ENCODE measurements at places on chromosomes 11 and 22. TPM values are rescaled to one million over a fixed set of nuclear protein-coding genes. Genes with fewer than 3 reads are reported as not detected.
A peak's percentile ranks its signal among the peaks of the same experiment; 100 is the strongest.

GRCh38 chr11:21364866-21365624 lies 695.7 kb downstream of the NELL1 start:
- DNase-seq = no peak

The TEX54 gene
- not detected for total RNA-seq

The POU2F3 gene
- total RNA-seq = not detected

DNA sequence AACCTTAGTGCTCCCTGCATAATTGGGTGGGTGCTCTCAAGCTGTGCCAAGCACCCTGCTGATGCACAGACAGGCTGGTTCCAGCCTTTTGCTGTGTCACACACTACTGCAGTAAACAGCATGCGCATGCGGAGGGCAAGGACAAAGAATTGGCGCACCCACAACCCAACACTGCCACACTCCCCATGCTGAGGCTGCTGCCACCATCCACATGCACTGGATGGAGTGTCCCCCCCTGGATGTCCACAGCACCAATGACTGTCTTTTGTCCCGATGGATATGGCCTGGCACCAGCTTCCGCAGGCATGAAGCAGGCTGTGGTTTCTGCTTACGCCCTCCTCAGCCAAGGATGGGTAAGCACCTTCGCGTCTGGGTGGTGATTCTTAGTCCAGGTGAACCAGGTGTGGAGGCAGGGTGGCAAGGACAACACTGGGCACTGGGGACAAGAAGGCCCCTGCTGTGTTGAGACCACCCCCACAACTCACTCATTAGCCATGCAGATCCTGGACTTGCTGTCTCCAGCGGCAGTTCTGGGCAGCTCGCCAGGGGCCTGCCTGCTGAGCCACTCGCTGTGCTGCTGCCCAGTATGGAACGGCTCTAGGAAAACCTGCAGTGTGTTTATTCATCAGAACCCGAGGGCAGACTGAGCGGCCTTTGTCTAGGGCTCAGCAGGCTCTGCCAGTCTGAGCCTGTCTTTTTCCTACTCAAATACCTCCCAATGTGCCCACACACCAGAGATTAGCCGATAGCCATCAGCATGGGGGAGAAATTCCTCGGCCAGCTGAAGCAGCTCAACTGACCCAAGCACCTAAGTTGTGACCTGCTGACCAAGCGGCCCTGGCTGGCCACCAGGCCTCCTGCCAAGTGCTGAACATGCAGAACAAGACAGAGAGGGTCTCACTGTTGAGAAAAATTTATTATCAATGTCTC lies 8.2 kb upstream of the NAP1L4 start:
- DNase-seq = no peak

The CALCB gene
- not detected for total RNA-seq

- DNase-seq = peak; percentile 26
These were observed 20.0 kb downstream of the GUCY1A2 start for GRCh38 chr11:106998116-106998915.

The MMP8 gene
- not detected for total RNA-seq

The SHISA8 gene
- not detected for total RNA-seq

DNA sequence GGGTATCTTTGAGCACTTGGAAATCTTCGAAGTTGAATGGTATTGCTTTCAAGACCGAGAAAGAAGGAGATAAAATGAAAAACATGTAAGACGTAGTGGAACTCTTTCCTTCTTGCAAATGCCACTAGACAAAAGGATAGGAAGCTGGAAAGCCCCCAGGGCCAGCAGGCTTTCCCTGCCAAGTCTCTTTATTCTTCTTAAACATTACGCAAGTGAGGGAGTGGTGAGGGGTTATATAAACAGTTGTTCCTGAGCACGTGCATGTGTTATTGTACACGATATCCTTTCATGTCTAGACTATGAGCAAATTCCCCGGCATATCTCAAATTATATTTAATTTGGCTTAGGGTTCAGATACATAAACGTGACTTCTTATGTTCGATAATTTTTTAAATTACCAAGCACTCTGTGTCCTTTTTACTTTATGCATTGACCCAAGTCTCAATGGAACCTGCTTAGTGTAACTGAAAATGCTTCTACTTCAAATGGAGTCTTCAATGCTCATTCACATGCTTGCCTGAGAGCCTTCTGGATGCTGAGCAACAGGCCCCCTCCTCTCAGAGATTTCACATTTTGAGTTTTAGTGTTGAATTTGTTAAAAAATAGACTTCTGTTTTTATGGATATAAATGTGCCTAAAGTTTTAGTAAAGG lies 59.0 kb downstream of the PPP2R1B start:
- DNase-seq = peak; percentile 18

- DNase-seq = no peak
These were observed 64.8 kb downstream of the CADM1 start for GRCh38 chr11:115439385-115439784.

- no peak for DNase-seq
These were observed 14.0 kb downstream of the KIAA0930 start for GRCh38 chr22:45226503-45227186.

DNA sequence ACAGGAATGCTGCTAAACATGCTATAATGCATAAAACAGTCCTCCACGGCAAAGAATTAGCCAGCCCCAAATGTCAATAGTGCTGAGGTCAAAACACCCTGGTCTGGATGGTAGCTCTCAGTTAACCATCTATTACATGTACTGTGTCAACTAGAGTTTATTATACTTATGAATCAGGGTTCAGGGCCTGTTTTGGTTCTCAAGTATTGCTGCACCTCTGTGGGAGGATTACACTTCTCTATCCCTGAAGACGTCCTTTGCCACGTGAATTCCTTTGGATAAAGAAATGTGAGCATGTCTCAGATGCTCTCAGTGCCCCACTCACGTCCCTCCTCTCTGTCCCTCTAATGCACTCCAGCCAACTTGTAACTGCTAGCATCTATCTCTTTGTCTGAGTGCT lies 53.4 kb downstream of the SLC1A2 start:
- DNase-seq = no peak

DNA sequence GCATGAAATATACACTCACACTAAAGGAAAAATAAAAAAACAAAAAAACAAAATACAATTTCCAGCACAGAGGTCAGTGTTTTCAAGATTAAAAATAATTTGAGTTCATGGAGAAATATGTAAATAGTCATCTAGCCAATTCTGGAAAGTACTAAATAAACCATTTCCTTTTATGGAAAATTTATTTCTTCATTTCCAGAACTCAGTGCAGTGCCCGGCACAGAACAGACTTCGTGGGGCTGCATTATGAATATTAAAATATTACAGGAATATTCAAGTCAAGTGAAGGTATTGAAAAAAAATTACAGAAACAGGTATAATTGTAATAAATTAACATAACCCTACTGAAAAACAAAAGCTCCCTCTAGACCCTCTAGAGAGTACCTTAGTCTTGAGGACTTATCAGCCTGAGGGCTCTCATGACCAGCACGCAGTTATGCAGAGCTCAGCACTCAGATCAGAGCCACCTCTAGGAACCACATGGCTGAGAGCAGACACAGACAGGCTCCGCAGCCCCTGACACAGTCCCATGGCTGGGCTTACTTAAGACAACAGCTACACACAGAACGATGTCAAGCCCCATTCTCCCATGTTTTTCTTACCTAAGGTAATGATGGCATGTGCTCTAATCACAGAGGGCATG lies 45.6 kb downstream of the NCAPD3 start:
- no peak for DNase-seq

GRCh38 chr11:77789731-77790476 lies 30.6 kb downstream of the RSF1 start:
- DNase-seq = no peak

DNA sequence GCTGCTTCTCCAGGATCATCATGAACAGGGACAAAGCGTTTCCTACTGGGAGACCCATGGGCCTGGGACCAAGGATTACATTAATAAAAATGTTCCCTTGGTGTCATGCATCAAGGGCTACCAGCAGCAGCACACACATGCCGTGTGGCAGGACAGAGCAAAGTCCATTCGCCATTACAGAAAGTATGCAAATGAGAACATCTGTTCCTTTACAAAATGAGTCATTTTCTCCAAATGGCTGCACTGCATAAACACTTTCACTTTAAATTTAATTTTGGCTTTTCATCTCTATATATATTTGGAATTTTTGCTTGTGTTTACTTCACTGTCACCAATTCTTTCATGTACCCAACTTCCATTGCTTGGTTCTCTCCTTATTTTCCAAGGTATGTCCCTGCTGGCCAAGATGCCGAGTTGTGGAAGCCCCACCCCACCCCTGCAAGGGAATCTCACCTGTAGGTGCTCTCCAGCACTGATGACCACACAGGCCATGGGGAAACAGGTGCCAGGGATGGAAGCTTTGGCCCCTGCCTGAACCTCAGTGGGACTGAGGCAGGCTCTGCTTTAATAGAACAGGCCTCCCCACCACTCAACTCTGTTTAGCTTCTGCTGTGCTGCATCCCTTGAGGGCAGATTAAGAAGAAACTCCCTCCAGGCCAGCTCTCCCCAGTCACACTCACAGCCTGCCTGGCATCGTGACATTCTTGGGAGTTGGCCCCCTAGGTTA lies 15.6 kb upstream of the GNAZ start:
- DNase-seq = no peak

- peak; percentile 85 for DNase-seq
These were observed 135.1 kb downstream of the BCR start for GRCh38 chr22:23315341-23315917.

- peak; percentile 85 for DNase-seq
These were observed 518.7 kb downstream of the NTM start for GRCh38 chr11:131889146-131889577.

DNA sequence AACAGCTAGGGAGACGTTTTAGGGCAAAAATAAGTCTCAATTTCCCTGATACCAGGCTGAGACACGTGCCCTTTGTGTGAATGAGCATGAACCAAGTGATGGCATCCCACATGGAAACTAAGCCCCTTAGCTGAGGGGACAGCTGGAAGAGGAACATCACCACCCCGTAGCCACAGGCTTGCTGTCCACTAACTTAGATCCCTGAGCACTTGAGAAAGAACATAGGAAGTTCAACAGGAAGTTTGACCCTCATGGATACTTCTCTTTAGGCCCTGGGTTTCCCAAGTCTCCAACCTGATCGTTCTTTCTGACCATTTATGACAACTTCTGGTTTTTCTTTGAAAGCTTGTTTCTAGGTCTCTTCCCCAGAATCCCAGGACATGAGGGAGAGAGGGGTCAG lies 11.6 kb upstream of the CKAP5 start:
- no peak for DNase-seq

The IGLL1 gene
- not detected for total RNA-seq

DNA sequence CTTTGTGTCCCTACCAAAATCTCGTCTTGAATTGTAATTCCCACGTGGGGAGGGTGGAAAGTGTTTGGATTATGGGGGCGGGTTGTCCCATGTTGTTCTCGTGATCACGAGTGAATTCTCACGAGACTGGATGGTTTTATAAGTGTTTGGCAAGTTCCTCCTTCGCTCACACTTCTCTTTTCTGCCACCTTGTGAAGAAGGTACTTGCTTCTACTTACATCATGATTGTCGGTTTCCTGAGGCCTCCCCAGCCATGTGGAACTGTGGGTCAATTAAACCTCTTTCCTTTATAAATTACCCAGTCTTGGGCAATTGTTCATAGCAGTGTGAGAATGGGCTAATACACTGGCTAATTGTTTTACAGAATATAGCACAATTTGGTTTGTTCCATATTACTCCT lies 326.3 kb downstream of the GRM5 start:
- DNase-seq = no peak

The KLHL35 gene
- total RNA-seq = not detected

DNA sequence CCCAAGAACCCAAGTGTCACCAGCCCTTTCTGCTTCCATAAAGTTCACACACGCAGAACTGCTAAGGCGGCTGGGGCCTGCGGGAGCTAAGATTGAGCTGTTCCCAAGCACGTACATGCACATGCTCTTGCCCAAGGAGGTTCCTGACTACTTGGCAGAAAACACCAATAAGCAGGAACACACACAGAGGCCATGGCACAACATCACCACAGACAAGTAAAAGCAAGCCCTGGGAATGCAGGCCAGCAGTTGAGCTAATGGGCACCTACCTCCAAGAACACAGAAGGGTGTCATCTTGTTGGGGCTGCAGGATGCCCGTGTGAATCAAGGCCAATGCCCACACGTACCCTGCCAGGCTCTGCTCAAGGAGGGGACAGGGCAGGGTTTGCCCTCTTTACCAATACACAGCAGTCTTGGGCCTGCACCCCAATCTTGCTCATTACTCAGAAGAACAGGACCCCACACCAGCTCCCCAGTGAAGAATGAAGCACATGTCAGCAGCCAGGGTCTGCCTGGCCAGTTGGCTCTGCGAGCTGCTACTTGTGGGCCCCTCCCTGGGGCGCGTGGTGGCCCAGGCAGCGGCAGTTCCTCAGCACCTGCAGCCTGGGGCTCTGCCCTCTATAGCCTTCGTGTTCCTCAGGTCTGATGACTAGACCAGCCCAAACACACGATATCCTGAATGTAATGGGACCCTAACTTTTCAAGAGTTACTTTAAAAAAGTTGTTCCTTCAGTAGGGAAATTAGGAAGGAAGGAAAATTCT lies 32.3 kb upstream of the CYP2D6 start:
- no peak for DNase-seq

DNA sequence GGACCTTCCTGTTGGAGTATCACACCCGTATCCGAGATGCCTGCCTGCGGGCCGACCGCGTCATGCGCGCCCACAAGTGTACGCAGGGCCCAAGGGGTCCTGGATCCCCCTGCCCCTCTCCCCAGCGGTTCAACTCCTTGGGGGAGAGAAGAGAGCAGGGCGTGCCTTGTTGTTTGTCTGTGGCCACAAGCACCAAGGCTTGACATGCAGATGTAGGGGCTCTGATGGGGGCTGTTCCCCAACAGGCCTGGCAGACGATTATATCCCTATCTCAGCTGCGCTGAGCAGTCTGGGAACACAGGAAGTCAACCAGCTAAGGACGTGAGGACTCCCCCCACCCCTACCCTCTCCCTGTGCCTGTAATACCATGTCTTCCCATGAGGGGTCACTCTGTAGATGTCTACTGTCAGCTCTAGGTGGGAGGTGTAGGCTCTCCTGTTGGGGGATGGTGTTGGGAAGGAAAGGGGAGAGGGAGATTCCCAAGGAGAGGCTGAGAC lies 6.8 kb downstream of the CFL1 start:
- no peak for DNase-seq

- peak; percentile 83 for DNase-seq
These were observed 52.1 kb downstream of the ALG9 start for GRCh38 chr11:111819161-111819828.

GRCh38 chr11:67286621-67287333 lies 2.3 kb upstream of the ANKRD13D start:
- DNase-seq = no peak

The UPB1 gene
- total RNA-seq = 0.12 TPM

- no peak for DNase-seq
These were observed 72.3 kb upstream of the GRK3 start for GRCh38 chr22:25492162-25492561.

GRCh38 chr11:114252767-114253166 lies 43.4 kb upstream of the NNMT start:
- DNase-seq = no peak

DNA sequence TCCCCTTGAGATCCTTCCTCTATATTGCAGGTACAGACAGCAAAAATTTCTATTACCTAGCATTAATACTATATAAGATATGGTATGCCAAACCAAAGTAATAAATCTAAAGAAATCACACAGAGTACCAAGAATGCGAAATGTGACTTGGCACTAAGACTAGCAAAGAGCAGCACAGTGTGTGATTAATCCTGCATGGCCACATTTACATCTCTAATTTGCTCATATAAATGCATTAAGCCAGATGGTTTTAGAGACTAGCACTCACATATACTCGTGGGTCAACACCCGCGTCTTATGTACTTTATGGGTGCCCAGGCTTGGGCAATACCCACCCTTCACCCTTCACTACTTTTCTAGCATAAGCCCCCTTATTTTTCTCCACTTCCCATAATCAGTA lies 213.2 kb downstream of the TTC28 start:
- no peak for DNase-seq

Data from HFFc6 (cell line).